ENCODE measurements at places on chromosomes 1 and 21.

DNA sequence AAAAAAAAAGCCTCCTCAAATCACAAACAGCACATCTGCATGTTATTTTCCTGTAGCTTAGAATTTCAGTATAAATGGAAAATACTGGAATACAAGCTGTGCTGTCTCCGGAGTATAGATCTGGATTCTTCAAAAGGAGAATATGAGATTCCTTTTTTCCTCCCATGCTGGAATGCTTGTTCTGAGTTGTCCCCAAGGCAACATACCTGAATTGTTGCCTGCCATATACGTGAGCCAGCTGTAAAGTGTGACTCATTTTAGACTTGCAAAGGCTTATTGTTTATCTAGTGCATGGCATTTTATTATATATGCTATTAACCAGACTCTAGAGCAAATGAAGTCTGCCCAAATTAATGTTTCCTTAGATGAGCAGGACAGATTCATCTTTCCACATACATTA is 95.0 kb upstream of the C1orf105 start:
- no peak for DNase-seq

DNA sequence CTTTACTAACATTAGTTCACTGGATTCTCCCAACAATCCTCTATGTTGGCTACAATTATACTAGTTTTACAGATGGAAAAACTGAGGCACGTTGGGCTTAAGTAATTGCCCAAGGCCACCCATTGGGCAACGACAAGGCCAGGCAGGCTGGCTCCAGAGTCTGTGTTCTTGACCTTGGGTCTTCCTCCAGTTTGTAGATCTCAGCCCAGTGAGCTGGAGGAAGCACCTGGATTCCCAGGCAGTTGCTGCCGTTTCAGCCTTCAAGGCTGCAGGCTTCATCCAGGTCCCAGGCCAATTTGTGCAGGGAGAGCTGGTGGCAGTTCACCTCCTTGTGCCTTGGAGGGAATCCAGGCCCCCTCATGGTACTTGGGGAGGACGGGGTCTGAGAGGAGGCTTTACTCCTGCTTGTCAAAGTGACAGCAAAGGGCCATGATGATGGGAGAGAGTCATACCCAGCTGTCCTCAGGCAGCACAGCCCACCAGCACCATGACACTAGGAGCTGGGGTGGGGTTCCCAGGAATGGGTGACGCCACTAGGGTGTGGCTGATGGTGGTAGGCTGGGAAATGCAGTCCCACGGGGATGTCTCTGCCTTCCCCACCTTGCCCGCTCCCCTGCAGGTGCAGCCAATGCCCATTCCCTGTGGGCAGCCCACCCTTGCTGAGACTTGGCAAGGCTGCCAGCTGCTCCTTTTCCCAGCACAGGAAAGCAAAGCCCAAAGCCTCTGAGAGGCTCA is 27.1 kb downstream of the PKP1 start:
- DNase-seq = no peak

GRCh38 chr1:43779266-43779665 is 71.9 kb downstream of the ST3GAL3 start:
- DNase-seq = no peak

- DNase-seq = no peak
Observed at GRCh38 chr1:84701376-84701775, 11.1 kb upstream of the SSX2IP start.

- no peak for DNase-seq
Observed at GRCh38 chr1:198246337-198246736, 89.5 kb downstream of the NEK7 start.

DNA sequence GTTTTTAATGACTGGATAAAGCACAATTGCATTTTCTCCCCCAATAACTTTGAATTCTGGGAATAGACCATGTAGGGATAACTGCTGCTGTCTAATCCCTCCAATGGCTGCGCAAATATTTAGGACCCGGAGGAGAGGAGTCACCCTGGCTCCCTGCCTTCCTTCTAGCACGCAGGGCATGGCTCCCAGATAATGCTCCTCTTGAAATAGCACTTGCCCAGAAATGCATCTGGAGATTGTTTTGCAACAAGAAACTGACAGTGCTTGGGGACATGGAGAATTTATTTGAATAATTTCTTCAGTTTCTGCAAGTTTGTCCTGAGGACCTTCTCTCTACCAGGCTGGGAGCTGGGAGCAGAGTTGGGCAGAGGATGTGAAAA is 83.5 kb downstream of the MAN1C1 start:
- DNase-seq = no peak

DNA sequence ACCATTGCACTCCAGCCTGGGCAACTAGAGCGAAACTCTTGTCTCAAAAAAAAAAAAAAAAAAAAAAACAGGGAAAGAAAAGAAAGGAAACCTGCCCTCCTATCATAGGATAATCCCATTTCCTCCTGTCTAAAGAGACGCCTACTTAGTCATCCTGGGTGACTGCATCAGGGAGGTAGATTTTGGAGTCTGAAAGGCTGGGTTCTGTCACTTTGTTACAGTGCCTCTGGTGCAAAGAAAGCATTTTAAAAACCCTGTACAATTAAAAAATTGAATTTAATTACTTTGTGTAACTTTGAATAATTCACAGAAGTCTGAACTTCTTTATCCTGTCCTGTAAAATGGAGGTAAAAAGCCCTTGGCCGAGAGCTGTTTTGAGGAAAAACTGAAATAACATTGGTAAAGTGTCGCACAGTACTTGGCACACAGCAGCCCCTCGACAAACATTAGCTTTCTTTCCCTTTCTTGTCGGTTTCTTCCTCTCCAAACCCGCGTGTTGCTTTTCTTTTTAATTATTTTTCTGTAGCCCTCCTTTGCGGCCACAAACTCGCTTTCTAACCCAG is 657 bp upstream of the HDAC1 start:
- DNase-seq = no peak

GRCh38 chr1:15100880-15101760 is 52.4 kb upstream of the TMEM51 start:
- no peak for DNase-seq

DNA sequence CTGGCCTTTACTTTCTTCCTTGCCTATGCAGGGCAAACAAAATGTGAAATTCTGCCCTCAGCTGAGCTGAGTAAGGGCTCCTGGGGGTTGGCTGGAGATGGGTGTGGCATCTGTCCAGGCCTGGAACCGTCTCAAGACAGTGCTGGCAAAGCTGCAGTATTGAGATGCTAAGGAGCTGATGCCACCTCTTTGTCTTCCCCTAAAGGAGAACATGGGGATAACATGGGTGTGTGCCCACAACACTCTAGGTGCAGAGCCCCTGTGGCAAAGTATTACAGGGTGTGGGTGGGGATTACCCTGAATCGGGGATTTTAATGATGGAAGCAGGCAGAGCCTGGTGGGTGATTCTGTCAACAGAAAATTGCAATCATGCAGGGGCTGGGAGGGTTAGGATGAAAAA is 2.5 kb upstream of the ST3GAL3 start:
- no peak for DNase-seq

DNA sequence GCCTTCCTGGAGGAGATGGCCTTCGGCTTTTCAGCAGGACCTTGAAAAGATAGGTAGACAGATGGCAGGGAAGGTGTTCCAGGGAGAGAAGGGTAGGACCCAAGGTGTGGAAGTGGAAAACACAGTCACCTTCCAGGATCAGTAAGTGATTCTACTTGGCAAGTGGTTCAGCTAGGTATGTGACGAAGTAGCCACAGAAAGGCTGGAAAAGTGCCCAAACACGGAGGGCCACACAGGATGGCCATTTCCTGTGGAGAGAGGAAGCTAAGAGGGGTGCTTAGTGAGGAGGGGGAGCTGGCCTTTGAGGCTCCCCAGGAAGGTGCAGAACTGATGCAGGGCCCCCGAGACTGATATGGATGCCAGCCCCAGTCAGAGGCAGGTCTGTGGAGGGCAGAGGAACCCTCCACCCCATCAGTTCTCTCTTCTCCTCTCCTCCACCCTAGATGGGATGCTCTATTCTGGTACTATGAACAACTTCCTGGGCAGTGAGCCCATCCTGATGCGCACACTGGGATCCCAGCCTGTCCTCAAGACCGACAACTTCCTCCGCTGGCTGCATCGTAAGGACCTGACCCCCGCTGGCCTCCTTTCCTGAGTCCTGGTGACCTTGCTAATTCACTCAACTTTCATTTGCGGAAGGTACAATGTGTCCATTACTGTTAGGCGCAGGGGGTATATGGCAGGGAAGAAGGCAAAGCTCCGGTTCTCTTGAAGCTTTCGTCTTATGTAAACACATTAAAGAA is 6.8 kb downstream of the SEMA4A start:
- no peak for DNase-seq

DNA sequence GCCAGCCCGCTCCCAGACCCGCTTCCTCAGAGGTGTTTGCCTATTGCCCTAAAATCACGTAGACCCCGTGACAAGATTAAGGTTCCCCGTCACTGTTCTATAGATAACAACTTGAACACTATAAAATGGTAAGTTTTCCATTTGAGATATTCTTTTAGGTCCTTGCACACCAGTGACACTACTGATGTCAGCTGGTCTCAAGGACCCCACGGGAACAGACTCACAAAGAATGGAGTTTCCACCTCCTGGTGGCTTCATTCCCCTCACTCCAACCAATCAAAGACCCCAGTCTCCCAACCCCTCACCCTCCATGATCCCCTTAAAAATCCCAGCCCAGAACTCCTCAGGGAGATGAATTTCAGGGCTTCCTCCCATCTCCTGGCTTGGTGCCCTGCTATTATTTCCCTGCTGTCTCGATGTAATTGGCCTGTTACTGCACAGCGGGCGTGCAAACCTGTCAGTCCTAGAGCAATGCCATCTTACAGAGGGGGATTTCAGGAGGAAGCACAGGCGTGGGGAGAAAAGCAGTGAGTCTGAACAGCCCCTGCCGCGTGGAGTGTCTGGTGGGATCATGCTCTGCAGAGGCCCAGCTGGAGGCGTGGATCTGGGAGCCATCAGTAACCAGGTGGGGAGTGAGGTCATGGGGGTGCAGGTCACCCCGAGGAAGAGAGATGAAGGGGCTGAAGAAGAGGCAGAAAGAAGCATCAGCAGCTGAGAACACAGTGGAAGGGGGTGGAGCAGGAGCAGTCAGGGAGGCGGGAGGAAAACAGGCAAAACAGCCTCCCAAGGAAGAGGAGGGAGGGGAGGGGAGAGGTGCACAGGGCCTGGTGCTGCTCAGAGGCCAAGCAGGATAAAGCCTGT is 35.1 kb upstream of the LBR start:
- DNase-seq = no peak

DNA sequence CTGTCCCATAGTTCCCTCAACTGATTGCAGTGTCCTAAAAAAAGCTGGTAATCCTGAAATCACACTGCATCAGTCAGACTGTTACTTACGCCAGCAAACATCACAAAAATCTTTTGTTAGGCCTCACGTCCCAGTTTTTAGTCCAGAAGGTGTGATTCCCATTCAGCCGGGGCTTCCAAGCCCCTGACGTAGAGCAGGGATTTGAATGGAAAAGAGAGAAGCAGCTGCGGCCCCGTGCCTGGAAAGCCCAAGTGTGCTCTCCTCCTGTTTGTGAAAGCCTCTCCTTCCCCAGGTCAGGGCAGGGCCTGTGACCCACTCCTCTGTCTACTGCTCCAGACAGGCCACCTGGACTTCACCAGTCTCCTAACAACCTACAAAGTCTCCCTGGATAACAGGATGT is 20.7 kb downstream of the KCNA10 start:
- no peak for DNase-seq

DNA sequence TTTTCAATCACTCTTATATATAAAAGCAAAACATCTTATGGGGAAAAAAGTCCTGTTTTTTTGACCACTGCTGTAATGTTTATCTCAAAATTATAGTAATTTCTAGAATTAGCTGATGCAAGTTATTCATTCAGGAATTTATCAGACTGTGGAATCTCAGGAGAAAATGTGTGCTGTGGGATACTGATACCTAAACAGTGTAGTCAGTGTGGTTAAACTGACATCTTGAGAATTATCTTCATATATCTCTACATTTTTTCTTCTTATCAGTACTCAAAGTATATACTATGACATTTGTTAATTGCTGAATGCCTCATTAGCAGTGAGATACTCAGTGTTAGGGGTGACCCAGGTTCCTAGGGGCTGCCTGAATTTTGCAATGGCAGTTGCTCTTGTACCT is 839.3 kb downstream of the KCNT2 start:
- no peak for DNase-seq

DNA sequence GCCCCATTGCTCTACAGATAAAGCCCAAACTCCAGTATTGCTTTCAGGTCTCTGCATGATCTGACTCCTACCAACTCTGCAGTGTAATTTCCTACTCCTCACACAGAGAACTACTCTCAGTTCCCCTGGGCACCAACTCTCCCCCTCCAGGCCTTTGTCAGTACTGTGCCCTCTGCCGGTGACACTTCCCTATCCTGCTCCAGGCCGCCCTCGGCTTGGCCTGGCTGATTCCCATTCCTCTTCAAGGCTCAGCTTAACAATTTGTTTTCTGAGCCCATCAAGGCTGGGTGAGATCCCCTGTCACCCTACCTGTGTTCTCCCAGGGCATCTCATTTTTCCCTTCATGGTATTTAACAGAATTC is 2.6 kb downstream of the SLAMF8 start:
- no peak for DNase-seq

- no peak for DNase-seq
Observed at GRCh38 chr1:174580801-174581200, 133.0 kb downstream of the GPR52 start.

- DNase-seq = no peak
Observed at GRCh38 chr1:232045139-232045994, 418.8 kb downstream of the DISC1 start.

GRCh38 chr1:239906394-239906793 is 185.3 kb upstream of the FMN2 start:
- DNase-seq = no peak

DNA sequence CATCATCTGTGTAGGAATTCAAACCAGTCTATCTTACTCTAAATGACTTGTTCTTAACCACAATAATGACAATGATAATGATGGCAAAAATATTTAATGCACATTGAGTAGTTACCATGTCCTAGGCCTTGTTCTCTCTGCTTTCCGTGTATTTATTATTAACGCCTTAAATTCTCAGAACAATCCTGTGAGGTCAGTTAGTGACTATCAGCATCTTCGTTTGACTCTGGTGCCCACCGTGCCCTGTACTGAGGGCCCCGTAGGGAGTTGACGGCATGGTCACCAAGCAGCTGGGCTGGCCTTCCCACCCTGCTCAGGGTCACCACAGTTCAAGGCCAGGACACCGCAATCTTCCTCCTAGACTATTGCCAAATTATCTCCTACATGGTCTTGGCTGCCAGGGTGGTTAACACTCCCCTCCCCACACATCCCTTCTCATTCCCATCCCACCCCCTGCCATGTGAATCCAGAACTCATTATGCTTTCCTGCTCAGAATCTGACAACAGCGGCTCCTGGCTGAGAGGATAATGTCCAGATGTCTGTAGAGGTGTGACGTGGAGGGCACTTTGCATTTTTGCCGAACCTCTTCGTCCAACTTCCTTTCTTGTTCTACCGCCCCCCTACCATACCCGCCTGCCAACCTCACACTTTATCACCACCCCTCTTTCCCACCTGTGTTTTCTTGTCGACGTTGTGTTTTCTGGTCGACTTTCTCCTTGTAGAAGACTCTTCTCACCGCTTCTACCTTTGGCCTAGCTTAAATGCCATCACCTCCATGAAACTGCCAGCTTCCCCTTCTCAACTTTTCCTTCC is 33.4 kb downstream of the IGFN1 start:
- no peak for DNase-seq

GRCh38 chr1:219687779-219688178 is 74.9 kb upstream of the ZC3H11B start:
- no peak for DNase-seq
